Putamen (tissue), 1 donor: ENCODE measurements at places on chromosomes 4 and X.
A peak's percentile ranks its signal among the peaks of the same experiment; 100 is the strongest.

DNA sequence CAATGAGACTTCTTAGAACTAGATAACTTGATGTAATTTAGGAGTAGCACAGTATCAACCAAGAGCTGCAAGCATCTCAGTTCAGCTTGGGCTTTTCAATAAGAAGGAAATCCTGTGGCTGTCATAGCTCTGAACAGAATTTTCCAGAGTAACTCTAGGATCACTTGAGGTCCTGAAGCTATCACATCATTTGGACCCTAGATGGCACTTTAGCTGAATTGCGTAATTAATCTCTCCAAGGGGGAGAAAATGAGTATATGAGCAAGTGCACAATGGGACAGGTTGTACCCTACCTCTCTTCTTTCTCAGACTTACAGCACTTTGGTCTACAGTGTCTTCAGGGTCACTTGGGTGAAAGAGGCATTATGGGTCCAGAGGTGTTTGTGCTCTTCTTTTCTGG, 45.2 kb downstream of the SLC4A4 start:
- DNase-seq = no peak

GRCh38 chrX:120120223-120120622, 4.5 kb upstream of the RHOXF1 start:
- no peak for DNase-seq

DNA sequence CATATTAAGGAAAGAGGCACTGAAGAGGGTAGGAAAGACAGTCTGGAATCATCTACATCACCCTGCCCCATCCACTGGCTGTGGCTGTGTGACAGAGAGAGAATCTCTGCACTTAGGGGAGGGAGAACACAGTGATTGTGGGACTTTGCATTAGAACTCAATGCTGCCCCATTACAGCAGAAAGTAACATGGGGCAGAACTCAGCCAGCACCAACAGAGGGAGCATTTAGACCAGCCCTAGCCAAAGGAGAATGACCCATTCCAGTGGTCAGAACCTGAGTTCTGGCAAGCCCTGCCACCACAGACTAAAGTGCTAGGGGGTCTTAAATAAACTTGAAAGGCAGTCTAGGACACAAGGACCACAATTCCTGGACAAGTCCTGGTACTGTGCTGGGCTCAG, 37.9 kb downstream of the ZNF330 start:
- DNase-seq = no peak

GRCh38 chr4:41647383-41647782, 101.1 kb downstream of the PHOX2B start:
- no peak for DNase-seq

DNA sequence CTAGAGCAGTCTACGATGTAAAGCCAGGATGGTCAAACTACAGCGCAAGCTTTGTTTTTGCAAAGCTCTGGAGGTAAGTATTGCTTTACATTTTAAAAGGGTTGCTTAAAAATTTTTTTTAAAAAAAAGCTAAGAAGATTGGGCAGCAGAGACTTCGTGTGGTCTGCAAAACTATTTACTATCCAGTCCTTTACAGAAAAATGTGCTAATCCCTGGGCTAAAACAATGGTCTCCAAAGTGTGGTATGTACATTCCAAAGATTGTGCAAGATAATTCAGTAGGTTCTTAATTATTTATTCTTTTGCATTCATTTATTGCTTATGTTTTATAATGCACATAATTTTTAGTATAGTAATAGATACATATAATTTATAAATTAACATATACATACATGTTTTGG, 113.2 kb downstream of the MFAP3L start:
- no peak for DNase-seq

DNA sequence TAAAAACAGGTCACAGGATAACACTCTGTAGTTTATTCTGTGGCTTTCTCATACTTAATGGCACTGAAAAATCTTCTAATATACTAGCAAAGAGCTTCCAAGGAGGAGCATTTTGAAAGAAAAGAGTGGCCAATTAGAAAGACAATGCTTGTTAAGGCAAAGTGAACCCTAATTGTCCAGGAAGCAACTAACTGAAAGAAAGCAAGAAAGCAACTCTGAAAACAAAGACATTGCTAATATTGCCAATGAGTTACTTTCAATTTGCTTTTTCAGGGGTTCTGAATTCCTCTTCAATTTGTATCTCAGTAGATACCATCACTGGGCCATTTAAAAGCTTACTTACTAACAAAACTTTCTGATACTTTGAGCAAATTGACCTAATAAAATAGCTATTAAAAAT, 78.5 kb upstream of the MTNR1A start:
- no peak for DNase-seq

DNA sequence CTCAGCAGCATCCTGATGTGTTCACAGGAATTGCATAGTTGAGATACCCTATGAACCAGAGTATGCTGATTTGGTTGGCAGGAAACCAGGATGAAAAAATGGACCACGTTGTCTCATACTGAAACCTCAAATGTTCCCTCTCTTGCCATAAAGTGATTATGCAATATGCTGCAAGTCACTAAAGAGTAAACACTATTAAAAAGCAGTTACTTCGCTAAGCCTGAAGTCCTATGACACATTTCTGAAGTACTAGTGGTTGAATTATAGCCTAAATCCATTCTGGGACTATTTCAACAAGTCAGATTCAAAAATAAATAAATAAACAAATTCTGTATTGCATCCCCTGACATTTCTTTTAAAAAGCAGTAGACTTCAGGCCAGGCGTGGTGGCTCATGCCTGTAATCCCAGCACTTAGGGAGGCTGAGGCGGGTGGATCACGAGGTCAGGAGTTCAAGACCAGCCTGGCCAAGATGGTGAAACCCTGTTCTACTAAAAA, 106.0 kb upstream of the NAP1L5 start:
- no peak for DNase-seq

DNA sequence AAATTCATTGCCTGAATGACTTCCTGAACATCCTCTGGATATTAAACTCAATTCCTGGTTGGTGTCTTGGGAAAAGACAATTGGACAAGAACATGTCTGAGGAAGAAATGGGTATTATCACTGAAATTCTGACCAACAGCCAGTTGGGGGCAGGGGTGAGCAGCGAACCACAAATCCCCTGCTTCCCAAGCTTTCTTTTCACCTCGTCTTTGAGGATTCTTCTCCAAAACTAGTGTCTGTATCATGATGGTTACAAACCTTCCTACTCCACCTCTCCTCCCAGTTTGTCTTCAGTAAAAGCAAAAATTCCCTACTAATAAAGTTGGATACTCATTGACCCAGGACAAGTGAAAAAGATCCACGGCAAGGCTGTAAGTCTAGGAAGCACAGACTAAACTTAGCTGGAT, 48.3 kb upstream of the WDR1 start:
- DNase-seq = peak; percentile 31
